Colonic mucosa (tissue), 4 donors: ENCODE measurements at places on chromosomes 2 and 18. TPM values are rescaled to one million over a fixed set of nuclear protein-coding genes. Genes with fewer than 3 reads are reported as not detected.

- no peak overlapping the region for H3K4me3 ChIP-seq
- H3K27ac ChIP-seq, result no peak overlapping the region
- DNase-seq, result no peak
These were observed 31.5 kb upstream of the TANC1 start for GRCh38 chr2:158936978-158937377.

DNA sequence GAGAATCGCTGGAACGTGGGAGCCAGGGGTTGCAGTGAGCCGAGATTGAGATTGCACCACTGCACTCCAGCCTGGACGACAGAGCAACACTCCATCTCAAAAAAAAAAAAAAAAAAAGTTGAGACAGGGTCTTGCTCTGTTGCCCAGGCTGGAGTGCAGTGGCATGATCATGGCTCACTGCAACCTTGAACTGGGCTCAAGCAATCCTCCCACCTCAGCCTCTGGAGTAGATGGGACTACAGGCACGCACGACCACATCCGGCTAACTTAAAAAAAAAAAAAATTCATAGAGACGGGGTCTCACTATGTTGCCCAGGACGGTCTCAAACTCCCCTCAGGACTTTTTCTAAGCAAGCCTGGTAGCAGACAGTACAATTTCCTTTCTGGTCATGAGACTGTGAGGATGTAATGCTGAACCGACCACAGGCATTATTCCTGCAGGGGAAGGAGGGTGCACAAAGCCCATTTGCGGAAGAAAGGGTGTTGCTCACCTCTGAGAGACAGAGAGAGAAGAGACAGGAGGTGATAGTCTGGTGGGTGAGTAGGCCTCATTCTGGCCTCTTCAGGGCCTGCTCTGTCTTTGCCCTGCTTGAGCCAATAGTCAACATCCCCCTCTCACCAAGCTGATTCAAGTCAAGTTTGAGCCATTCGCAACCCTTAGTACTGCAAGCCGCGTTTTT, 205.3 kb downstream of the ZFP36L2 start:
- no peak overlapping the region for H3K4me3 ChIP-seq
- H3K4me1 ChIP-seq, result no peaks in the 10 kb centered on the region
- H3K27me3 ChIP-seq, result no peaks in the 10 kb centered on the region
- peak overlapping the region; percentile 30 for H3K27ac ChIP-seq

DNA sequence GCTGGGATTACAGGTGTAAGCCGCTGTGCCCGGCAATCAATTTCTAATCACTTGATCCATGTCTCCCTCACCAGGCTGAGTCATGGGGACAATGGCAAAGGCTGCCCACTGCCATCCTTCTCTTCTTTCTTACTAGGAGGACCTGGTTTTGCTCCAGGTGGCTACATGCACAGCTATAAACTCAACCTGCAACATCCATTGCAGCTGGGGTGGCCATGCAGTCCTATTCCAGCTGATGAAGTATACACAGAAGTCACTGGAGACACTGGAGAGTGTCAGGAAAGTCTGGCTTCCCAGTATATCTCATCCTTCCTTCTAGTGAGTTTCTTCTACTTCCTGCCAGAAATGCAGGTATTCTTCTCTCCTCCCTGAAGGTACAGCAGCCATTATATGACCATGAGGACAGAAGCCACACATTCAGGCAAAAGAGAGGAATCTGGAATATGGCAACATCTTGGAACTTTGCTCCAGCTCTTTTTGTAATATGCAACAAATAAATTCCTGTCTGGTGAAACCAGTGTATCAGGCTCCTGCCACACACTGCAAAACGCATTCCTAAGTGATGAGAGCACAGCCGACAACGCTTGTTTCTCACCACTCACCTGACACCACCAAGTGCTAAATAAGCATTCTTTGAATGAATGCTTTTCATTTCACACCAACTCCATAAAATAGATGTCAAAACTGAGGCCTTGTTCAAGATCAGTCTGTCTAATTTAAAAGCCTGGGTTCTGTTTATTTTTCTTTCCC, 32.3 kb downstream of the SCTR start:
- no peak overlapping the region for H3K4me3 ChIP-seq
- peaks cover 14% of the 10 kb centered on the region for H3K4me1 ChIP-seq
- no peaks in the 10 kb centered on the region for H3K27me3 ChIP-seq
- H3K36me3 ChIP-seq, result no peaks in the 10 kb centered on the region
- DNase-seq, result peak; percentile 60

- no peaks in the 10 kb centered on the region for H3K36me3 ChIP-seq
- no peak for DNase-seq
- no peak overlapping the region for H3K27ac ChIP-seq
- H3K4me3 ChIP-seq, result no peak overlapping the region
- no peaks in the 10 kb centered on the region for H3K4me1 ChIP-seq
These were observed 9.6 kb upstream of the NTSR2 start for GRCh38 chr2:11679486-11680181.

DNA sequence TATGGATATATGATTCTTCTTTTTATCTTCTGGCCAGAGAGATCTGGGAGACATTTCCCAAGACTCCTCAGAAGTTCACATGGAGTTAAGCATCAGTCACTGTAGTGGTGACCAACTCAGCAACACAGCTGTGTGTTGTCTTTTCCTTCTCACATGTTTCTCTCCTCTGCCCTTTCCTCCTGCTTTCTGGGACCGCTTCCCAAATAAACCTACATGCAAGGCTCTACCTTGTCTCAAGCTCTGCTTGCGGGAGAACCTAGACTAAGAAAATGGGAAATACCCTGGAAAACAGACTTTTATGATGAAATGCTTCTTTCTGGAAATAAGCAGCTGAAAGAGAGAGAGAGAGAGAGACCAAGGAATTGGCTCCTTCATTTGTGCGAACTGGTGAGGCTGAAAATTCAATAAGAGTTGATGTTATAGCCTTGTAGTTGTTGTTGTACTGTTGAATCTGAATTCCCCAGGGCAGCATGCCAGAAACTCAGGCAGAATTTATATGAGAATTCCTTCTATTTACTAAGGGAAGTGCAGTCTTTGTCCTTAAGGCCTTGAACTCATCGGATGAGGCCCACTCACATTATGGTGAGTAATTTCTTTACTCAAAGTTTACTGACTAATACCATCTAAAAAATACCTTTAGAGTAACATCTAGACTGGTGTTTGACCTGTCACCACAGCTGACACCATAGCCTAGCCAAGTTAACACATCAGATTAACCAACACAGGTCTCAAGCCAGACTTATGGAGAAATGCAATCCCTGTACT, 22.7 kb upstream of the DSC1 start:
- H3K27me3 ChIP-seq, result no peaks in the 10 kb centered on the region
- H3K36me3 ChIP-seq, result no peaks in the 10 kb centered on the region
- H3K27ac ChIP-seq, result no peak overlapping the region
- H3K4me3 ChIP-seq, result no peak overlapping the region
- H3K4me1 ChIP-seq, result no peaks in the 10 kb centered on the region

- H3K4me1 ChIP-seq, result peaks cover 5% of the 10 kb centered on the region
- H3K27ac ChIP-seq, result peak overlapping the region; percentile 84
- H3K36me3 ChIP-seq, result no peaks in the 10 kb centered on the region
- peak; percentile 73 for DNase-seq
These were observed 3.9 kb upstream of the ID2 start for GRCh38 chr2:8677646-8678592.

GRCh38 chr2:166332106-166332505, 43.6 kb downstream of the SCN9A start:
- H3K4me3 ChIP-seq, result no peak overlapping the region
- H3K27ac ChIP-seq, result no peak overlapping the region
- no peaks in the 10 kb centered on the region for H3K4me1 ChIP-seq
- no peaks in the 10 kb centered on the region for H3K27me3 ChIP-seq

DNA sequence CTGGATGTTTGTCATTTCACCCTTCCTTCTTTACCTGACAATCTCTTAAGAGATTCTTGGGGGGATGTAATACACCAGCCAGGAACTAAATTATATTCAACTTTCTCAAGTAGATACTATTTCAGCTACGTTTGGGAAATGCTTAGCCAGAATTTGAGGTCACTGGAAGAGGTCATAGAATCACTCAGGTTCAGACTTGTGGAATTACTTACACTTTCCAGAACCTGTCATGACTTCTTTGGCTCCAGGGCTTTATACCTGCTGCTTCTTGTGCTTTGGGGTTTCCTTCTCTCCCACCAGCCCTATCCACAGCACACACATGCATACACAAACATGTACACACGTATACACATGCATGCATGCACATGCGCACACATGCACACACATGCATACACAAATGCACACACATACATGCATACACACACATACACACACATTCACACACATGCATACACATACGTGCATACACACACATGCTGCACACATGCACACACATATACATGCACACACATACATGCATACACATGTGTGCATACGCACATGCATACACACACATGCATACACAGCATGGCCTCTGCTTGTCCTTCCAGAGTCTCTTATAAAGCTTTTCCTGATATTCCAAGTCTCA, 23.5 kb upstream of the ANXA4 start:
- H3K4me3 ChIP-seq, result no peak overlapping the region
- DNase-seq, result no peak

GRCh38 chr2:36502081-36502480, 95.9 kb downstream of the FEZ2 start:
- no peaks in the 10 kb centered on the region for H3K36me3 ChIP-seq
- no peak for DNase-seq
- H3K27ac ChIP-seq, result no peak overlapping the region

GRCh38 chr2:174333372-174334277, 1.1 kb upstream of the SP9 start:
- H3K27ac ChIP-seq, result no peak overlapping the region
- peaks cover 96% of the 10 kb centered on the region for H3K27me3 ChIP-seq
- H3K4me3 ChIP-seq, result no peak overlapping the region
- DNase-seq, result no peak
- H3K36me3 ChIP-seq, result no peaks in the 10 kb centered on the region

- no peaks in the 10 kb centered on the region for H3K4me1 ChIP-seq
- no peak overlapping the region for H3K27ac ChIP-seq
- no peak overlapping the region for H3K4me3 ChIP-seq
- no peaks in the 10 kb centered on the region for H3K27me3 ChIP-seq
These were observed 103.6 kb downstream of the KLHL29 start for GRCh38 chr2:23488584-23488983.

- no peak overlapping the region for H3K4me3 ChIP-seq
- no peaks in the 10 kb centered on the region for H3K36me3 ChIP-seq
- H3K27ac ChIP-seq, result no peak overlapping the region
- no peak for DNase-seq
These were observed 95.8 kb downstream of the KYNU start for GRCh38 chr2:142973160-142973821.

GRCh38 chr2:179429060-179429471, 164.4 kb upstream of the SESTD1 start:
- H3K4me1 ChIP-seq, result no peaks in the 10 kb centered on the region
- H3K36me3 ChIP-seq, result no peaks in the 10 kb centered on the region
- H3K4me3 ChIP-seq, result no peak overlapping the region
- DNase-seq, result no peak

- no peak overlapping the region for H3K4me3 ChIP-seq
- H3K4me1 ChIP-seq, result peaks cover 11% of the 10 kb centered on the region
These were observed 39.6 kb downstream of the SEMA4F start for GRCh38 chr2:74693668-74694067.

GRCh38 chr2:112055730-112056625, 909 bp downstream of the TMEM87B start:
- H3K4me3 ChIP-seq, result peak overlapping the region; percentile 88
- peaks cover 10% of the 10 kb centered on the region for H3K4me1 ChIP-seq
- peak overlapping the region; percentile 100 for H3K27ac ChIP-seq

DNA sequence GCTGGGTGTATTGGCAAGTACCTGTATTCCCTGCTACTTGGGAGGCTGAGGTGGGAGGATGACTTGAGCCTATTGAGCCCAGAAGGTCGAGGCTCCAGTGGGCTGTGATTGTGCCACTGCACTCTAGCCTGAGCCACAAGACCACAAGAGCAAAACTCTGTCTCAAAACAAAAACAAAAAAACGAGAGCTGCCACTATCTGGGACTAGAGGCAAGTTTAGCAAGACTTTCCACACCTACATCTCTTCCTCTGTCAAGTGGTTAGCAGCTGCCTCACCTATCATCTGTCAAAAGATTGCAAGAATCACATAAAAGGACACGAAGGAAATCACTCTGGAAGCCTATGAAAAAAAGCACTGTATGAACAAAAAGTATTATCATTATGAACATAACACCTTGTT, 55.2 kb upstream of the RIOK3 start:
- no peaks in the 10 kb centered on the region for H3K36me3 ChIP-seq
- no peak for DNase-seq
- H3K4me3 ChIP-seq, result no peak overlapping the region
- no peaks in the 10 kb centered on the region for H3K27me3 ChIP-seq
- no peak overlapping the region for H3K27ac ChIP-seq

DNA sequence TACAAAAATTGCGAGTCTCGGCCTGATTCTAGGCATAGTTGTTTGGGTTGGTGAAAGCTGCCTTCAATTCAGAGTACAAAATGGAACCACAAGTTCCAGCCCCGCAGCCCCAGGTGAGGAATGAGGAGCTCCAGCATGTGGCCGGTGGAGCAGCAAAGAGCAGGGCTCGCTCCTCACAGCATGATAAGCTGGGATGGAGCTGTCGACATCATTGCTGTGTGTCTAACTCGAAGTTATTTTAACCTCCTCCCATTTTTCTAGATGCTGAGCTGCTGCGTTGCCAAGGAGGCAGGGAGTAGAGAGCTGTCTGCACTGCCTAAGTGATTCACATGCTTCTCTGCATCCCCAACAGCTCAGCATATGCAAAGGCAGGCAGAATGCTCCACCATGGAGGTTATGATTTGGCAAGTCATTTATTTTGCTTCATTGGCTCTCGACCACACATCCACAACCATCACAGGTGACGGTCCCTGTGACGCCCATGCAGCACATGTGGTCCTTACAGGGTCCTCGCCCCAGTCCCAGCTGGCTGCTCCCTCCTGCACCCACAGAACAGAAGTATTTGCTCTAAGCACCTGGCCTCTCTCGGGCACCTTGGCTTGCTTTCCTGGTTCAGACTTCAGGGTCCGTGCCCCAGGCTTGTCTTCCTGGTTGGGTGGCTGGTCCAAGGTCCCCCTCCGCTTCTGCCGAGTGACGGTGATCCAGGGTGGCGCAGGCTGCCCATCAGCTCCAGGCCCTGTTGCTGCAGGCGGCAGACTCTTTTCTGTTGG, 66.0 kb upstream of the MGAT4A start:
- H3K36me3 ChIP-seq, result no peaks in the 10 kb centered on the region
- H3K27me3 ChIP-seq, result no peaks in the 10 kb centered on the region
- H3K4me1 ChIP-seq, result no peaks in the 10 kb centered on the region
- no peak overlapping the region for H3K27ac ChIP-seq
- no peak for DNase-seq

DNA sequence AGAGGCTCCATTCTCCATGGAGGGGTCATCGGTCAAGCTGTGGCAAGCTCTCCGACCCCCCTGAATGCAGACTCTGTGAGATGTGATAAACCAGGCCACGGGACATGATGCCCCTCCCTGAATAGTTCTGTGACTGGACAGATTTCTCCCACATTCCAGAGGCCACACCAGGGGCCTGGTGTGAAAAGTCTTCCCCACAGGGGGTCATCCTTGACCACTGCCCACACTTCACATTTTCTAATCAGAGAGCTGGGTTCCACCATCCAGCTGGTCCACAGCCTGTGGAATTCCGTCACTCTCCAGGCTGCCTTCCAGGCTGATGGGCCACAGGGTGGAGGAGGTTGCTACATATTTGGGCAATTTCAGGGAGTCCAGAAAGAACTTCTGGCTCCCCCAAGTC, 51.3 kb upstream of the CYRIA start:
- no peak overlapping the region for H3K4me3 ChIP-seq
- H3K27me3 ChIP-seq, result no peaks in the 10 kb centered on the region
- H3K4me1 ChIP-seq, result no peaks in the 10 kb centered on the region
- H3K36me3 ChIP-seq, result no peaks in the 10 kb centered on the region
- DNase-seq, result no peak

Gene DYNAP
- total RNA-seq, result not detected

Gene B3GNT7
- 258 TPM for total RNA-seq

Gene KLHL41
- total RNA-seq, result 0.37 TPM

Gene TUBA3E
- not detected for total RNA-seq

Gene LAMA1
- total RNA-seq, result 7.7 TPM

Gene SCYGR3
- not detected for total RNA-seq

Gene SULT1C4
- total RNA-seq, result 2.0 TPM

Gene MYO7B
- total RNA-seq, result 218 TPM

Gene CYP1B1
- total RNA-seq, result 3.5 TPM
